Stimulated activated CD4-positive, alpha-beta T cell treated with anti-CD3 and anti-CD28 coated beads, Interleukin-2, amount 100 ng/mL, for 24 hours (primary cell): ENCODE measurements at places on chromosomes 2 and 18.

DNA sequence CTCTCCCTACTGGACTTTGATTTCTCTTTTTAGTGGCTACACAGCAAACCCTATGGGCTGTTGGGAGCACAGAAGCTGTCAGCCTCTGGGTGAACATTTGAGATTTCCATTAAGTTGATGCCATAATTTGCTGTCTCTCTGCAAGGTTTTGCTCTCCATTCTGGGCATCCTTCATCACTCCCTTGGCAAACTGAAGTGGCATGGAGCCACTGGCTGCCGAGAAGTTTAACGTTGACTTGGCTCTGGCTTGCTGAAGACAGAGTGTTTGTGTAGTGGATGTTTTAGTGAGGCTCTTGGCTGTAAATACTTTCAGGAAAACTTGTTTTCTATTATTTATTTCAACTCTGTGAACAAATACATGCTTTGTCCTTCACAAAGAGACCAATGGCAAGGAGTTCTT is 91.5 kb downstream of the ALK start:
- no peak for DNase-seq

GRCh38 chr2:41853427-41854191 is 194.2 kb upstream of the PKDCC start:
- DNase-seq, result peak; percentile 8

- DNase-seq, result no peak
Observed at GRCh38 chr2:1045109-1045508, 94.5 kb downstream of the SNTG2 start.

DNA sequence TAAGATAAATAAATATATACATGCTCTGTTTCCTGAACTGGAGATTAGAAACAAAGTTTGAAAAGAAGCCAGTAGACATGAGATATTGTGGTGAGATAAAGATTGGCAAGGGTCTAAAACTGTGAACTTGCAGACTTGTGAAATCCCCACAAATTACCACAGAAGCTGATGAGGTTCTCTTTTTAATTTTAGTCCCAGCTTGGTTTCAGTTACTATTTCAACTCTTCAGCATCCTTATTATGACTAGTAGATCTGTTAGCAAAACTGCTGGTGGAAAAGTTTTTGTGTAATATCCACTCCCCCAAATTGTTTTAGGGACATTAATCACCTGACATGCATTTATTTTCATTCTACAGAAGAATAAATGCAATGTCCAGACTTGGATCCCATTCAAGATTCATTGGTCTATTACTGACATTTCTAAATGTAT is 20.8 kb downstream of the RASGRP3 start:
- DNase-seq, result no peak

DNA sequence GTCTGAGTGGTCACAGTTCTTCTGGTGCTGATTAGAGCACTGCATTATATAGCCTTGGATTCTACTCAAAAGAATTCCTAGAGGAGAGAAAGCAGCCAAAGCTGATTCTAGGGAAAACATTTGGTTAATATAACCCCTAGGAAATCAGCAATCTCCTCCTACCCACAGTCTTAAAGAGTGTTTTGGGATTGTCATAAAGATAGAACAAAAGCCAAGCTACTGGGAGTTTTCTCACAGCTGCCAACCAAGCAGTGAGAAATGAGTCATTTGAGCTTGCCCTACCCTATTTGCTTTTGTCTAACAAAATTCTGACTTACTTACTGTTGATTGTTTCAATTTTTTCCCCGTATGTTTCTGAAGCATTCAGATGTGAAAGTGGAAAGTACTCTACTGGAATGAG is 469.3 kb downstream of the PLCL1 start:
- DNase-seq, result no peak
